Daoy (cell line): ENCODE measurements at places on chromosomes 3 and 15. TPM values are rescaled to one million over a fixed set of nuclear protein-coding genes. Genes with fewer than 3 reads are reported as not detected.
A peak's percentile ranks its signal among the peaks of the same experiment; 100 is the strongest.

GRCh38 chr3:50630394-50630793 is 13.4 kb downstream of the MAPKAPK3 start:
- no peak for DNase-seq

GRCh38 chr3:39000008-39000450 is 51.7 kb downstream of the SCN11A start:
- DNase-seq: peak; percentile 39

GRCh38 chr15:68231102-68231818 is 1.7 kb upstream of the CLN6 start:
- no peak for DNase-seq

The FANCD2OS gene
- not detected in 2 replicates for total RNA-seq

- DNase-seq: peak; percentile 37
These were observed 6.6 kb downstream of the RBP1 start for GRCh38 chr3:139532976-139533375.

The ITIH4 gene
- 0.09 and 0.40 TPM in 2 replicates for total RNA-seq

GRCh38 chr3:59821274-59821673 is 771.4 kb upstream of the CFAP20DC start:
- DNase-seq: no peak

DNA sequence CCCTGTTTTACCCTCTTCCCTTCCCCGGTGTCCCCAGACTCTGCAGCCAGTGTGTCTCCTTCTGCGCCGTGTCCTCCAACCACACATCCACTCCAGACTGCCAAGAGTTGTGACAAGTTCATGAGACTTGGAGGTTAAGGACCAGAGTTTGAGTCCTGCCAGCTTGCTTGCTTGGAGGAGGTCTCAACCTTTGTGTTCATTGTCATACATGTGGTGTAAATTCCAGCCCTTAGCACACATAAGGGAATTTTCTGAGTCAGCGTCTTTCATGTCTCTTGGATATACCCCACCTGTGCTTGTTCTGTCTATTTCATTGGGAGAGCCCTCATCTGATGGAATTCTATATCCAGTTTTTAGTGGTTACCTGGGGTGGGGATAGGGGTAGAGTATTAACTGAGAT is 13.3 kb downstream of the CORO2B start:
- no peak for DNase-seq
